CD4-positive, CD25-positive, alpha-beta regulatory T cell (primary cell): ENCODE measurements at places on chromosomes 2 and 18. TPM values are rescaled to one million over a fixed set of nuclear protein-coding genes. Genes with fewer than 3 reads are reported as not detected.

GRCh38 chr2:241976296-241976695 lies 106.8 kb downstream of the RTP5 start:
- H3K4me3 ChIP-seq: no peak overlapping the region
- DNase-seq: no peak
- H3K36me3 ChIP-seq: peaks cover 17% of the 10 kb centered on the region
- no peaks in the 10 kb centered on the region for H3K4me1 ChIP-seq
- H3K27me3 ChIP-seq: no peaks in the 10 kb centered on the region
- no peak overlapping the region for H3K27ac ChIP-seq

DNA sequence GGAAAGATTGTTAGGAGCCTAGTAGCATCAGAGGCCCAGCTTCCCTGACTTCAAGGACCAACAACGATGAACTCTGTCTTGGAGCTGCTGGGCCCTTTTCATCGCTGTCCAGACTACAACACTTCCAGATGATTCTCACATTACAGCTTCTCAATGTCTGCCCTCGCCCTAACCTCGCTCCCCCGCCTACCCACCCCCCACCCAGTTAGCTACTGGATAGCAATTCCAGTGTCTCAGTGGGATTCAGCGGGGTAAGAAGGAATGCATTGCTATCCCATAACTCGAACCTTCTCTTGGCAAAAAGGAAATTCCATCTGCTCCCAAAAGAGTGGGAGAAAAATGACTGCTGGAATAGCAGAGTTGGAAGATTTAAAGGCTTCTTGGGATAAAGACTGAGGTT lies 65.0 kb downstream of the RPL37A start:
- DNase-seq: no peak
- H3K4me3 ChIP-seq: no peak overlapping the region
- H3K27me3 ChIP-seq: no peaks in the 10 kb centered on the region
- no peaks in the 10 kb centered on the region for H3K4me1 ChIP-seq

DNA sequence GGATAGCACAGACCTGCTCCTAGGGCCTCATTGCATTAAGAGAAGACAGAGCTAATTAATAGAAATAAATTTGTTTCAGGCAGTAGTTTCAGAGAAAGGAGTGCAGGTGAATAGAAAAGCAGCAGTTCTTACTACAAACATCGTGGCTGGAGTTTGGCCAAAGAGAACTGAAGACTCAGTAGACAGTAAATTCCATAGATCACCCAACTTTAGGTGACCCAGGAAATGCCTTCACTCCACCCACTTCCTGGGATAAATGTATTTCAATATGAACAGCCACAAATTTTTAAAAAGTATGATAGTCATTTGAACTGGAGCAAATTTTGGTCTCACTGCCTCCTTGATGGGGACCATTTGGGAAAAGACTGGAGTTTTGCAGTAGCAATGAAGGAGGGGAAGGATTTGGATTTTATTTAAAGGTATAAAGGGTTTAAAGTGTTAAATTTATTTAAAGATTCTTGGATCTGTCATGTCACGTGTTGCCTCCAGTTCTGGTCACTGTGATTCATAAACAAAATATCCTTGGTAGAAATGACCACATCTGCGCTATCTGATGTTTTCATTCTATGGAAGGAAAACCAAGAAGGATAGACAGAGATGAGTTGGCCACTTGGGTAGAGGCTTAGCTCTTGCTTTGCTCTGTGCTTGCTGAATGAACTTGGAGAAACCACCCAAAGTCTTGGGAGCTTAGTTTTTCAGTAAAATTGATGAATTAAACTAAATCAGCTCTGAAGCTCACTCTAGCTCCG lies 390.2 kb downstream of the THSD7B start:
- DNase-seq: no peak
- H3K27ac ChIP-seq: no peak overlapping the region
- H3K4me3 ChIP-seq: no peak overlapping the region
- no peaks in the 10 kb centered on the region for H3K36me3 ChIP-seq

DNA sequence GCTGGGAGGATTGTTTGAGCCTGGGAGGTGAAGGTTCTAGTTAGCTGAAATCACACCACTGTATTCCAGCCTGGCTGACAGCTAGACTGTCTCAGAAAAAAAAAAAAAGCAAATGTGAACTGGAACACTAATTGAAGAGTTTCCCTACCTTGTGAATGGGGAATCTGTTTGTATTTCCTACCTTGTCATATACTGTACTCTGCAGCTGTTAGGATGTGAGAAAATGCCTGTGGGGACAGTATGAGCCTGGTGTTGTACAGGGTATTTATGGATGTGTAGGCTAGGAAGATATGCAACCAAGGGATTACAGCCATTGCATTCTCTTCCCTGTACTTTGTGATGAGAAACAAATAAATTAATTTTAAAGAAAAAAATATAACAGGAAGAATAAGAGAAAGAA lies 113.3 kb upstream of the FAM117B start:
- H3K36me3 ChIP-seq: peaks cover 19% of the 10 kb centered on the region
- H3K27me3 ChIP-seq: no peaks in the 10 kb centered on the region
- no peak for DNase-seq
- no peaks in the 10 kb centered on the region for H3K4me1 ChIP-seq

DNA sequence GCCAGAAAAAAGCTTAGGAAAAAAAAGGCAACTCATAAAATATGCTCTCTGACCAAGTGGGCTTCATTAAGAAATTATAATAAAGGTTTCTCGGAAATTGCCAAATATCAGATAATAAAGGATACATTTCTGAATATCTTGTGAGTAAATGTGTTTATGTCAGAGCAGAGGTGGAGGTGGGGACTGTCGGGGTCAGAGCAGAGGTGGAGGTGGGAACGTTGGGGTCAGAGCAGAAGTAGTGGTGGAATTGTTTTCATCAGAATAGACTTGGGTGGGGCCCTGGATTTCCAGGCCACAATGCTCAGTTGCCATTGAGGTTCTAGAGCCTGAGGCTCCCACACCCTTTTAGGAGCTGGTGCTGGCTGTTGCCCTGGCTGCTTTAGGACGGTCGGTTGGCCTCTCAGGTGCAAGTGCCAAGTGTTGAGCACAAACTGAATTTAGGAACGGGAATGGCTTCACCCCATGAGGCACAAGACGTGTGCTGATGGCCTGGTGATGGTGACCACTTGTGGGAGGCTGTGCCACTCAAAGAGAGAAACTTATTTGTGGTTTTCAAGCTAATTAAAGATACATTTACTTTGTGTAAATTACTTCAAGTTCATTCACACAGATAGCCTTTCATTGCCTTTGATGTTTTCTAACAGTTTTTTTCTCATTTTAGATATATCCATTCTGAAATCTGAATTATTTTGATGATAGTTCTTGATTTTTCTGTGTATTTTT lies 131.5 kb downstream of the ATP9B start:
- H3K4me1 ChIP-seq: no peaks in the 10 kb centered on the region
- peak; percentile 56 for DNase-seq
- no peaks in the 10 kb centered on the region for H3K27me3 ChIP-seq
- H3K4me3 ChIP-seq: no peak overlapping the region

DNA sequence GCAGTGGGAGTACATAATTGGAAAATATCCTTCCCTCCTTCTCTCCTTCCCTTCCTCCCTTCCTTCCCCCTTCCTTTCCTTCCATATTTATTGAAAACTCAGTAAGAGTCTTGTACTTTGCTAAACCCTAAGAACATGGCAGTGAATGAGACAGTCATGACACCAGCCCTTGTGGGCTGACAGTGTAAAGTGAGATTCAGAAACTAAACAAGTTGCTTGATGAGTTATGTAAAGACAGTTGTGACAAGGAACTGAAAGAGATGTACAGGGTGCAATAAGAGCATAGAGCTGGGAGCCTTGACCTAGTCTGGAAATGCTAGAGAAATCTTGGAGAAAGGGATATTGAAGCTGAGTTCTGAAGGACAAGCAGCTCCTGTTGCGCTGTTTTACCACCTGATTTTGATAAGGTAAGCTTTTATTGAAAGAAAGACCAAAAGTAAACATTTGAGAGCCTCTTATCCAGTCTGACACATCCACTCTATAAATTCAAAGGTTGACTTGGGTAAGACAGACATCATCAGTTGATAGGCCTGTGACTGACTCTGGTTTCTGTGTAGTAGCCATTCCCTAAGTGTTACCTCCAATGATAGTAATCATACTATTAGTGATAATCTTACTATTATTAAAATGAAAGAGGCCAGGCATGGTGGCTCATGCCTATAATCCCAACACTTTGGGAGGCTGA lies 66.5 kb upstream of the SKOR2 start:
- no peaks in the 10 kb centered on the region for H3K36me3 ChIP-seq
- H3K4me1 ChIP-seq: no peaks in the 10 kb centered on the region
- no peak overlapping the region for H3K27ac ChIP-seq
- no peak for DNase-seq
- no peak overlapping the region for H3K4me3 ChIP-seq

DNA sequence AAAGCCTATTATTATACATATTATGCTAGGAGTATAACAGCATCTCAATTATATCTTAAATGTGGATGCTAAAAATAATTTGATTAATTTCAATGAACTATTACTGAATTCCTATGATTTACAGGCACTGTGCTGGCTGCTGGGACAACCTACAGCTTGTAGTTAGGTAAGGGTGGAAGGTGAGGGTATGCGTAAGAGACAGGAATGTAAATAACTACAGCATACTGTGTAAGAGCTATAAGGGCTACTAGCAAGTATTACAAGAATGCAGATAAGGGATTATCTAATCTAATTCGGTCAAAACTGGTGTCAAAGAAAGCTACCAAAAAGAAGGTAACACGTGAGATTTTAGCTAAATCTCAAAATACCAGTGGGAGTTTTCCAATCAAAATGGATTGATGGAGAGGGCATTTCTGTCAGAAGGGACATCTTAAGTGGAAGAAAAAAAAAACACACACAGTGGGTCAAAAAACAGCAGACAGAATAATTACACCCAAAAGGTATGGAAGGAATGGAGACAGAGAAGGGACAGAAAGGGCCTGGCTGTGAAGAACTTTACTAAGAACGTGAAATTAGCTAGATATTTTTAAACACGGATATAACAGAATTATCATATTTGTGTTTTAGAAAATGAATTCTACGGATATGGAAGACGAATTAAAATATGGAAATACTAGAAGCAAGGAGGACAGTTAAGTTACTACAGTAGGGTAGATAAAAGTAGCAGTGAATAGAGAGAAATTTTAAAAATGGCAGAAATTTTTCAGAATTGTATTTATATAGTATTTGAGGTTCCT lies 47.1 kb downstream of the STRN start:
- H3K4me3 ChIP-seq: no peak overlapping the region
- no peaks in the 10 kb centered on the region for H3K4me1 ChIP-seq
- no peak overlapping the region for H3K27ac ChIP-seq

DNA sequence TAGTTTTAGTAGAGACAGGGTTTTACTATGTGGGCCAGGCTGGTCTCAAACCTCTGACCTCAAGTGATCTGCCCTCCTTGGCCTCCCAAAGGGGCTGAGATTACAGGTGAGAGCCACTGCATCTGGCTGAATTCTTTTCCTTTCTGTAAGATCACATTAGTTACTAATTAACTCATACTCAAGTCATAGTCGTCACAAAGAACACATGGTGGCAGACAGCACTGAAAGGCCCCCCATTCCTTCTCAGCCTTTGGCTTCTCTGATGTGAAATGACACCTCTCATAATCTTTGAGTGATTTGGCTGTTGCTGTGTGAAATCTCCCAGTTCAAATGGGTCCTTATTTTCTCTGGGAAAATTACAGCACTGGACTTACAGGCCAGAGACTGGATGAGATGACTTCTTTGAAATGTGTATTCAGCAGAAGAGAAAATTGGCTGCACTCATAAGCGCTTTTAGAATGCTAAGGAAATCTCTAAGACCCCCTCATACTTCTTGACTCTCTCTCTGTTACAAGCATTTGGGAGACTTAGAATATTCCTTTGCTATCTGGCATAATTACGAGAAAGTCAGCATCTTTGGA lies 764.8 kb downstream of the RNF144A start:
- no peaks in the 10 kb centered on the region for H3K27me3 ChIP-seq
- DNase-seq: no peak
- no peak overlapping the region for H3K27ac ChIP-seq
- no peak overlapping the region for H3K4me3 ChIP-seq
- H3K4me1 ChIP-seq: no peaks in the 10 kb centered on the region
- H3K36me3 ChIP-seq: no peaks in the 10 kb centered on the region

GRCh38 chr2:177625744-177626650 lies 233.4 kb downstream of the AGPS start:
- H3K4me1 ChIP-seq: no peaks in the 10 kb centered on the region
- H3K27me3 ChIP-seq: peaks cover 21% of the 10 kb centered on the region
- no peak overlapping the region for H3K27ac ChIP-seq
- no peak overlapping the region for H3K4me3 ChIP-seq
- no peaks in the 10 kb centered on the region for H3K36me3 ChIP-seq

DNA sequence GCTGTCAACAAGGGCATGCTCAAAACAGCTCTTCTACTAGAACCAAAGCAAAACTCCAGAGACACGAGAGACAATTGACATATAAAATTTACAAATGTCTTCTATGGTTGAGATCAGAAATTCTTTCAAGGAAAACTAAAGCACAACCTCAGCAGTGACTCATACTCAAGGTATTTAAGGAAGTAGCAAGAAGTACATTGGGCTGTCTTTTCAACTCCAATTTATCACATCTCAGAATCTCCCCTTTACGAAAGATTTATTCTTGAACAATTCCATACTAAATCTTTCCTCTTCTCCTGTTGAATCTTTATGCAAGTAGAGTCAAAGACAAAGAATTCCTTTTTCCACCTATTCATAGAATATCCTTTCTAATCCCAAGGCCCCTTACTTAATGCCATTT lies 324.0 kb downstream of the IRS1 start:
- DNase-seq: no peak
- no peaks in the 10 kb centered on the region for H3K36me3 ChIP-seq
- H3K27ac ChIP-seq: no peak overlapping the region
- H3K4me3 ChIP-seq: no peak overlapping the region
- no peaks in the 10 kb centered on the region for H3K4me1 ChIP-seq
- no peaks in the 10 kb centered on the region for H3K27me3 ChIP-seq

- H3K36me3 ChIP-seq: no peaks in the 10 kb centered on the region
- peaks cover 61% of the 10 kb centered on the region for H3K4me1 ChIP-seq
- peak overlapping the region; percentile 71 for H3K27ac ChIP-seq
Observed at GRCh38 chr2:197891897-197892442, 87.6 kb downstream of the PLCL1 start.

DNA sequence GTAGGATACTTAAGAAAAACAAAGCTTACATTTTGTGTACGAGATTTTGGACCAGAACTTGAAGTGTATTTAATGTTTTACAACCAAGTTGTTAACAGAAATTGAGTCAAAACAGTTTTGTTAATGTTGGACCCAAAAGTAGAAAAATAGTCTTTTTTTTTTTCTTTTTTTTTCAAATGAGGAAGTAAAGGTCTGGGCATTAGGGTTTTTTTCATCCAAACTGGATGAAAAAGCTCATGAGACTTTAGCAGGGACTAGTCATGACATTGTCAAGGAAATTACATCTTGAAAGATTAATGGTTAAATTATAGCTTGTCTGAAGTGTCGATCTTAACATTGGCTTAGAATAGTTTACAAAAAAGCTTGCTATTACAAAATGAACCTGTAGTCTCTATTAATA lies 32.3 kb downstream of the CCNT2 start:
- H3K4me1 ChIP-seq: peaks cover 8% of the 10 kb centered on the region
- peaks cover 85% of the 10 kb centered on the region for H3K36me3 ChIP-seq
- DNase-seq: no peak
- H3K27me3 ChIP-seq: no peaks in the 10 kb centered on the region
- no peak overlapping the region for H3K27ac ChIP-seq

EFEMP1 gene
- total RNA-seq: not detected

RTP5 gene
- total RNA-seq: 0.44 TPM

TMEM37 gene
- total RNA-seq: not detected

SERPINB12 gene
- not detected for total RNA-seq

DCDC2C gene
- not detected for total RNA-seq

REG3G gene
- total RNA-seq: not detected

LGALSL gene
- total RNA-seq: 5.4 TPM

GLI2 gene
- total RNA-seq: not detected

TDRD15 gene
- total RNA-seq: not detected
